ENCODE measurements at places on chromosomes 2 and 18.

DNA sequence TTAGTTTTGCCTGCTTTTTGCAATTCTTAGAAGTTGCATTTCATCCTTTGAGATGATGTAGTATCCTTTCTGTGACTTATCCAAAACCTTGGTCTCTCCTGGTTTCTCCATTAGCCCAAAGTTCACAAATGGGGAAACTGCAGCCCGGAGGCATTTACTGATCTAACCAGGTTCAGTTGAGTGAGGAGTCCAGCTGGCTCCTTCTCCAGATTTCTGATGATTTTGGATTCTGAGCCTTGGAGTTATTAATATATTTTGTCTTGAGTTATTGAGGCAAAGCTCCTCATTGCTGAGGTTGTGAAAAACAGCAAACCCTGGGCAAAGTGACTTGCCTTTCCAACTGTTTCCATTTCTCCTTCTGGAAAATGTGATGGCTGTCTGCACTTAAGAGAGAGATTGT is 1.7 kb downstream of the SLC1A4 start:
- no peak overlapping the region for H3K27ac ChIP-seq
- peaks cover 18% of the 10 kb centered on the region for H3K4me1 ChIP-seq
- H3K27me3 ChIP-seq: no peaks in the 10 kb centered on the region
- no peaks in the 10 kb centered on the region for H3K36me3 ChIP-seq
- no peak for DNase-seq

GRCh38 chr2:176081376-176081836 is 2.4 kb downstream of the EVX2 start:
- H3K4me3 ChIP-seq: no peak overlapping the region
- peaks cover 7% of the 10 kb centered on the region for H3K4me1 ChIP-seq

DNA sequence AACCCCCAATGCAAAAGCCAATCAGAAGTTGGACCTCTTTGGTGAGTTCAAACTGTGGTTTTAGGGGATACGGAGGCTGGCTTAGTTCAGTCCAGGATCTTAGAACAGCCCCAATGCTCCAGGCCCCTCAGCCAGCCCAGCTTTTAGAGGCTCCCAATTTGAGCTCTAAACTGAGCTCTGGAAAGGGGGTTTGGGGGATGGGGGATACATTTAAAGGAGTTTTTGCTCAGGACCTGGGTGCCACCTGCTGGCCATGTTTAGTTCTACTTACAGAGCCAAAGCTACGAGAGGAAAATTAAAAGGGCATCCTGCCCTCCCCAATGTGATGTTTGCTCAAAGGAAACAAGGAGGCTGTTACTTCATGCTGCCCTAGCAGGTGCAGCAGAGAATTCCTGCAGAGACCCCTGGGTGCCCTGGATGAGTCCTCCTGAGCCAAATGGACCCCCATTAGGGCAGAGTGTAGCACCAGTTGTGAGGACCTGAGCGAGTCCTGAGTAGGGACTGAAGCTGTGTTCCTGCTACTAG is 15.9 kb upstream of the TMEM214 start:
- H3K4me3 ChIP-seq: no peak overlapping the region
- no peaks in the 10 kb centered on the region for H3K27me3 ChIP-seq
- H3K4me1 ChIP-seq: peaks cover 2% of the 10 kb centered on the region
- no peaks in the 10 kb centered on the region for H3K36me3 ChIP-seq
- peak; percentile 69 for DNase-seq

- H3K4me3 ChIP-seq: no peak overlapping the region
- no peak overlapping the region for H3K27ac ChIP-seq
- H3K4me1 ChIP-seq: no peaks in the 10 kb centered on the region
- no peaks in the 10 kb centered on the region for H3K27me3 ChIP-seq
- no peaks in the 10 kb centered on the region for H3K36me3 ChIP-seq
Observed at GRCh38 chr2:125455110-125455509, 1200.8 kb upstream of the GYPC start.

DNA sequence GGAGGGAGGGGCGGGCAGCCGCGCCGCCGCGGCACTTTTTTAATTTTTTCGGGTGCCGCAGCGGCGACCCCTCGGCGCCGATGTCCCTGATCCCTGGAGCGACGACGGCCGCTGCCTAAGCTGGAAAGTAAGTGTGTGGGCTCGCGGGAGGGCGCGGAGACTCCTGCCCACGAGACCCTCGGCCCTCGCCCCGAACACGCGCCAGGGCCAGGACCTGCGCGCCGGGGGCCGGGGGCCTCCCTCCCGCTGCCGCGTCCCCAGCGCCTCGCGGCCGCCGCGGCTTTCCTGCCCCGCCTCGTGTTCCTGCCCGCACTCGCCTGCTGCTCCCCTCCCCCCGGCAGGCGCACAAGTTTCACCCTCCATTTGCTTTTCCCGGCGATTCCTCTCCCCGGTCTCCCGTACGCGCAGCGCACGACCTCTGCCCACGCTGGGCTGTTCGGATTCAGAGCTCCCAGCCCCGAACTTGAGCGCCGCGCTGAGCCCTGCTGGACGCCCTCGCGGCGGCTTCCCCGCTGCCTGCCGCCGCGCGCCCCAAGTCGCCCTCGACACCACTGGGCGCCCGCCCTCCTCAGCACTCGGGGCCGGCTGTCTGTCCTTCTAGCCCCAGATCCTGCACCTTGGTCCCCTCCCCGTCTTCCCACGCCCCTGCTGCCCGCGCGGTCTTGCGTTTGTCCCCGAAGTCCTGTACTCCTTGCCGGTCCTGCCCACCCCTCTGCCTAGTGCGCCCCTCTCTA is 507 bp downstream of the PKP4 start:
- no peaks in the 10 kb centered on the region for H3K36me3 ChIP-seq
- peak overlapping the region; percentile 96 for H3K4me3 ChIP-seq
- DNase-seq: peak; percentile 79
- H3K27ac ChIP-seq: peak overlapping the region; percentile 94
- no peaks in the 10 kb centered on the region for H3K27me3 ChIP-seq

GRCh38 chr2:113876503-113877387 is 13.1 kb upstream of the ACTR3 start:
- peaks cover 3% of the 10 kb centered on the region for H3K4me1 ChIP-seq
- H3K36me3 ChIP-seq: no peaks in the 10 kb centered on the region
- no peaks in the 10 kb centered on the region for H3K27me3 ChIP-seq
- H3K4me3 ChIP-seq: no peak overlapping the region

- no peaks in the 10 kb centered on the region for H3K4me1 ChIP-seq
- no peak overlapping the region for H3K27ac ChIP-seq
- no peak overlapping the region for H3K4me3 ChIP-seq
Observed at GRCh38 chr2:185892484-185892883, 153.9 kb downstream of the FSIP2 start.

DNA sequence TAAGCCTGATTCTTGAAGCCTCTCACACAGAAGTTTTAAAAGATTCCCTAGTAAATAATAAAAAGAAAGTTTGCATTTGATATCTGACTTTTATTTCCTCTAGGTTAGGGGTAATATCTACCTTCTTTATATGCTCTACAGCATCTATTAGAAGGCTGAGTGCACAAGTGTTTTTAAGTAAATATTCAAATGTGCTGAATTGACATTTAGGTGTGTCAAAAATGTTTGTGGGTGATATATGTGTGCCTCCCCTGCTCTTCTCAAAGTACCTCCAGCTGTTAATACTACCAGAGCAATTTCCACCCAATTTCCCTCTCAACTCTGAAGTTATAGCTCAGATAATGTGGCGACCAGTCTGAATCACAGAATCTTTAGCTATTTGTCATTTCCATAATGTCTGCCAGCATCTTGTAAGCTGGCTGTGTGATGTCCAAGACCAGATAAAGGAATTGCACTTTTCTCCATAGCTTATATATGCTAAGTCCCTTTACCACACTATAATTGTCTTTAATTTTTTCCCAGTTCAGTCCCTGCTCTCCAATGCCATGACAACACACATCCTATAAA is 24.4 kb upstream of the ERMN start:
- H3K27me3 ChIP-seq: no peaks in the 10 kb centered on the region
- H3K4me3 ChIP-seq: no peak overlapping the region
- H3K4me1 ChIP-seq: no peaks in the 10 kb centered on the region
- no peak for DNase-seq

- no peaks in the 10 kb centered on the region for H3K4me1 ChIP-seq
- no peak for DNase-seq
- no peak overlapping the region for H3K27ac ChIP-seq
- no peak overlapping the region for H3K4me3 ChIP-seq
Observed at GRCh38 chr18:34795070-34795732, 85.1 kb downstream of the DTNA start.

GRCh38 chr2:205610437-205610836 is 71.9 kb upstream of the NRP2 start:
- H3K4me1 ChIP-seq: peaks cover 8% of the 10 kb centered on the region
- H3K27me3 ChIP-seq: no peaks in the 10 kb centered on the region
- H3K36me3 ChIP-seq: no peaks in the 10 kb centered on the region
- no peak overlapping the region for H3K4me3 ChIP-seq
- H3K27ac ChIP-seq: no peak overlapping the region
- no peak for DNase-seq

GRCh38 chr2:234544659-234545611 is 48.1 kb upstream of the ARL4C start:
- no peak overlapping the region for H3K4me3 ChIP-seq
- no peaks in the 10 kb centered on the region for H3K27me3 ChIP-seq
- H3K4me1 ChIP-seq: no peaks in the 10 kb centered on the region

DNA sequence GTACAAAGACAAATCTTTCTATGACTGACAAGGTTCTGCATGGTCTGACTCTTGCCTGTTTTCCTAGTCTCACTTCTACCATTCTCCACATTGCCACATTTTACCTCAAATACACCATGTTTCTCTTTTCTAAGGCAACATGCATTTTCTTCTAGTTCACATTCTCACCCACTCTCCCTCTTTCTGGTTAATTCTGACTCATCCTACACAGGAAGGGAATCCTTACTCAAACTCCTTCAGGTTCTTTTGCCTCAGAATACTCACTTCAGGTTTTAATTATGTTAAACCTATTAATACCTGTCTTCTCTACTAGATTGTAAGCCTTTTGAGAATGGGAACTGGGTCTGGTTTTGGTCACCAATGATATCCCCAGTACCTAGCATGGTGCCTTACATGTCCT is 47.2 kb downstream of the MAP2 start:
- H3K4me1 ChIP-seq: peaks cover 2% of the 10 kb centered on the region
- no peaks in the 10 kb centered on the region for H3K36me3 ChIP-seq
- no peaks in the 10 kb centered on the region for H3K27me3 ChIP-seq
- no peak overlapping the region for H3K4me3 ChIP-seq
- no peak for DNase-seq
- no peak overlapping the region for H3K27ac ChIP-seq

DNA sequence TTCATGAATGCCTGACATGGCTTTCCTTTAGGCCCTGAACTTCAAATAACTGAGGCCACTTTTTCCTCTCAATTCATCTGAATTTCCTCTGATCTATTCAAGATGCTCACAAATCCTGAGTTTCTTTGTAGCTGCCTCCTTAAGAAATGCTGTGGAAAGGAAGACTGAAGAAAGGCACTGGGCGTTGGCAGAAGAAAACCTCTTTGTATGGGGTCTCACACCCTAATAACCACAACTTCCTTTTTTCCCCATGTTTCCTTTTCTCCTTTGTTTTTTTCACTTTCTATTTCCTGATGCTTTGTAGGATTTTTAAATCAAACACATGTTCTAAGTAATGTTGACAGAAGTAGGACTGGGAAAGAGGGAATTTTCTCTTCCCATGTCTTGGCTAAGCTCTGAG is 447.4 kb downstream of the CMPK2 start:
- H3K4me3 ChIP-seq: no peak overlapping the region
- no peaks in the 10 kb centered on the region for H3K27me3 ChIP-seq
- DNase-seq: peak; percentile 20
- H3K36me3 ChIP-seq: no peaks in the 10 kb centered on the region
- no peak overlapping the region for H3K27ac ChIP-seq

DNA sequence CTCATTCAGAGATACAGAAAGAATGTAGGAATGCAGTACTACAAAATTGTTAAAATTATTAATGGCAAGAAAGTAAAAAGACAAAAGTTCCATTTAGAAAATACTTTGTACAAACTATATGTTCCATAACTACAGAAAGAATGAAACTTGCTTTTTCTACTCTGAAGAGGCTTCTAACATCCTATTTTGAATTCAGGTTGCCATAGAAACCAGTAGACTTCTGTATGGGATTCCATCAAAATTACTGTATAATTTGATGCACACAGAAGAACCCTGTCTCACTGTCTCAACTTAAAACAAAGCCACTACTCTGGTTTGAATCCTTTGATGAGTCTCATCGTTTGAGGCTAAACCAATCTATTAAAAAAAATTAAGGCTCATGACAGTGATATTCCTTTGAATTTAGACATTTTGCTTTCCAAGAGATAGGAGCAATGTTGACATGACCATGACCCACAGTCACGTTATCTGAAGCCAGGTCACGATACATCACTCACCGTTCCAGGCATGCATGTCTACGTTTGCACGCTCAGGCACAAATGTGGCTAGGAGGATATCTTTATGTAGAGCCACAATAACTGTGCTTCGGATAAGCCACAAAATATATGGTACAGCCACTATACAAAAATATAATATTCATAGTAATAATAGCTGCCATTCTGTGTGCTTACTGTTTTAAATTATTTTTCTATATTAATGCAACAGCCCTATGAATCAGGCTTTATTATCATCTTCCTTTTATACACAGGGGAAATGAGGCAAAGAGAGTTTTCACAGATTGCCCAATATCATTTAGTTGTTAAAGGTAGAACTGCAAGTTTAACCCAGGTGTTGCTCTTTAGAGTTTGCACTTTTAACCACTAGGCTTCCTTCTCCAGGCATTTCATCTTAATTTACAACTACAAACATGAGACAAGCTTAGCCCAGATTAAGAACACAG is 82.4 kb downstream of the CACNB4 start:
- H3K27me3 ChIP-seq: no peaks in the 10 kb centered on the region
- no peak overlapping the region for H3K4me3 ChIP-seq
- H3K27ac ChIP-seq: no peak overlapping the region
- no peaks in the 10 kb centered on the region for H3K36me3 ChIP-seq

- H3K27me3 ChIP-seq: no peaks in the 10 kb centered on the region
- H3K36me3 ChIP-seq: no peaks in the 10 kb centered on the region
- H3K4me3 ChIP-seq: no peak overlapping the region
- H3K27ac ChIP-seq: no peak overlapping the region
- H3K4me1 ChIP-seq: no peaks in the 10 kb centered on the region
Observed at GRCh38 chr18:68840554-68841263, 42.8 kb downstream of the CCDC102B start.

- no peak for DNase-seq
- H3K27me3 ChIP-seq: no peaks in the 10 kb centered on the region
- H3K4me3 ChIP-seq: no peak overlapping the region
- H3K36me3 ChIP-seq: no peaks in the 10 kb centered on the region
- peaks cover 5% of the 10 kb centered on the region for H3K4me1 ChIP-seq
Observed at GRCh38 chr2:202122163-202122540, 49.1 kb downstream of the KIAA2012 start.

DNA sequence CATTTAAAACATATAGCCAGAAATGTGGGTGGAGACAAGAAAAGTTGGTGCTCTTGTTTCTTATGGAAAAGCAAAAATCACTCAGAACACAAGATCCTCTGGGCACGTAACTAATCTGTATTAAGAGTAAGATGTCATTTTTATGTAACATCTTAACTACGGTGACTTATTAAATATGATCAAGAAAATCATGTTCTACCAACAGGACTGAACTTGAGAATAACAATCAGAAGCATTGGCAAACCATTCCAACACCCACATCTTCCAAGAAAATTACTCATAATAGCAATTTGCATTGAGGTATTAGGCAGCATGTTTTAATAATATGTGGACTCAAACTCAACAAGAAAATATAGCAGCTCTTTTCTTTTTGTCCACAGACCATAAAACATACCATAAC is 21.6 kb downstream of the MAP2 start:
- no peaks in the 10 kb centered on the region for H3K27me3 ChIP-seq
- no peaks in the 10 kb centered on the region for H3K4me1 ChIP-seq
- no peak overlapping the region for H3K4me3 ChIP-seq
- no peak for DNase-seq
- H3K36me3 ChIP-seq: no peaks in the 10 kb centered on the region

- H3K4me1 ChIP-seq: peaks cover 22% of the 10 kb centered on the region
- no peak overlapping the region for H3K27ac ChIP-seq
- no peaks in the 10 kb centered on the region for H3K36me3 ChIP-seq
Observed at GRCh38 chr2:122001441-122001874, 246.0 kb downstream of the TSN start.
